ENCODE measurements at places on chromosomes 12 and 14.

- no peak for DNase-seq
Observed at GRCh38 chr14:51185754-51186153, 54.3 kb upstream of the TMX1 start.

DNA sequence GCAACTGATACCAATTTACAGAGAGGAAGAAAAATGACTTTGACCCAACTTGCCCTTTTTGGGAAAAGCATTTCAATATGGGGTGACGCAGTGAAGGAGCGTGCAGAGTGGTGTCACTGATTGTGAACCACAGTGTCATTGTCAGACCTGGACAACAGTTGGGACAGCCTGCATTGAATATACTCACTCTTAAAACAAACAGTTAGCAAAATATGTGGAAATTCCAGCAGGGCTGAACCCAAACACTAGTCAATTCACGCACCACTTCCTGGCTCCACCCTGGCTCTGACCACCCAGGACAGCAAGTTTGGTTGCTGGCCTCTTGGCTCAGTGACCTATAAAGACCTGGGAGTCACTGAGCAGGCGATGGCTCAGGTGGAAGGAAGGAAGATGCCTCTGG is 61.3 kb downstream of the NOS1 start:
- DNase-seq: no peak

DNA sequence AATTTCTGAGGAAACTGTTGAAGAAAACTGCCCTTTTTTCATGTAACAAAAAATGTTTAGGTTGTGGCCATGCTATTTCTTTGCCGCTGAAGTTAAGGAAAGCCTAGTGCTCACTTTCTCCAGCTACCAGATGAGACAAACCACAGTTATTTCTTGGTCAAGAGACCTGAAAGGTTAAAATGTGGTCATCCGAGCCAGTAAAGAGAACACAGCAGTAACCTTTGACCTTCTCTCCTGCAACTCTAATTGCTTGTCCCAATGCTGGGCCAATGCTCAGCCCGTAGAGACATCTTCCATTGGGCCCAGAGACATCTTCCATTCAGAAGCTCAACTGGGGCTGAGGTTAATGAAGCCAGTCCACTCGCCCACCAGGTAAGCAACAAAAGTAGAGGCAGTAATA is 109.8 kb upstream of the CPSF6 start:
- no peak for DNase-seq

DNA sequence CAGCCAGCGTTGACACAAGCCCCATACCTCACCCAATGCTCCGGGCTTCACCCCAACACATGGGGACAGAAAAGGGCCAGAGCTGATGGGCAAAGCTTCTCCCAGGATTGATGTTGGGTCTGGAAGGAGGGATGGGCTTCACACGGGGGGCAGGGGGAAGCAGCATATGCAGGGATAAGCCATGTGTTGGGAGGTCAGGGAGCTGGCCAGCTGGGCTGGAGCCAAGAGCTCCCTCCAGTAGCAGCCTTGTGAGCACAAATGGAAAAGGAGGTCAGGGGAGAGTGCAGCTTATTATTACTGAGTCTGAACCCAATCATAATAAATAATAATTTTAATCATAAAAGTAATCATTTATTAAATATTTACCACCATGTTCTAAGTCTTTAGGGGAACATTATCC is 9.3 kb downstream of the PLEKHD1 start:
- no peak for DNase-seq

GRCh38 chr14:103275000-103275399 is 59.0 kb upstream of the EIF5 start:
- no peak for DNase-seq

GRCh38 chr12:82942521-82942920 is 255.8 kb downstream of the TMTC2 start:
- DNase-seq: no peak

- DNase-seq: no peak
Observed at GRCh38 chr12:115306380-115306779, 622.4 kb upstream of the TBX3 start.

- no peak for DNase-seq
Observed at GRCh38 chr14:56840221-56840620, 29.9 kb upstream of the OTX2 start.

GRCh38 chr12:42815068-42815467 is 225.5 kb upstream of the PRICKLE1 start:
- no peak for DNase-seq

DNA sequence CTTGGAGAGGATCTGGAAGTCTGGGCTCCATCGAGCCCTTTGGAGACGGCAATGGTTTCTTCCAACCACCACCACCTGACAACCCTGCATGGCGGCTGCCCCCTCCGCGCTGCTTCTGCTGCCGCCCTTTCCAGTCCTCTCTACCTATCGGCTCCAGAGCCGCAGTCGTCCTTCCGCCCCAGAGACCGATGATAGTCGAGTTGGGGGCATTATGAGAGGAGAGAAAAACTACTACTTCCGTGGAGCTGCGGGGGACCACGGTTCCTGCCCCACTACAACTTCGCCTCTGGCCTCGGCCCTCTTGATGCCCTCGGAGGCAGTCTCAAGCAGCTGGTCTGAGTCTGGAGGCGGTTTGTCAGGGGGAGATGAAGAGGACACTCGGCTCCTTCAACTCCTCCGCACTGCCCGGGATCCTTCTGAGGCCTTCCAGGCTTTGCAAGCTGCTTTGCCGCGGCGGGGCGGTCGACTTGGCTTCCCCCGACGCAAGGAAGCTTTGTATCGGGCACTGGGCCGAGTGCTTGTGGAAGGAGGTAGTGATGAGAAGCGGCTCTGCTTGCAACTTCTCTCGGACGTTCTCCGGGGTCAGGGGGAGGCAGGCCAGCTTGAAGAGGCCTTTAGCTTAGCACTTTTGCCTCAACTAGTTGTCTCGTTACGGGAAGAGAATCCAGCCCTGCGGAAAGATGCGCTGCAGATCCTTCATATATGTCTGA is 499 bp downstream of the TOGARAM1 start:
- peak; percentile 83 for DNase-seq

GRCh38 chr12:130846369-130846768 is 7.3 kb upstream of the STX2 start:
- no peak for DNase-seq
